Activated naive CD4-positive, alpha-beta T cell treated with Interleukin-2 at 50 U/mL for 16 hours (primary cell): ENCODE measurements at places on chromosomes 16 and 17.
A peak's percentile ranks its signal among the peaks of the same experiment; 100 is the strongest.

GRCh38 chr16:54098247-54098646, 188.3 kb downstream of the IRX3 start:
- DNase-seq: no peak

GRCh38 chr16:84545114-84545737, 40.8 kb upstream of the MEAK7 start:
- no peak for DNase-seq

DNA sequence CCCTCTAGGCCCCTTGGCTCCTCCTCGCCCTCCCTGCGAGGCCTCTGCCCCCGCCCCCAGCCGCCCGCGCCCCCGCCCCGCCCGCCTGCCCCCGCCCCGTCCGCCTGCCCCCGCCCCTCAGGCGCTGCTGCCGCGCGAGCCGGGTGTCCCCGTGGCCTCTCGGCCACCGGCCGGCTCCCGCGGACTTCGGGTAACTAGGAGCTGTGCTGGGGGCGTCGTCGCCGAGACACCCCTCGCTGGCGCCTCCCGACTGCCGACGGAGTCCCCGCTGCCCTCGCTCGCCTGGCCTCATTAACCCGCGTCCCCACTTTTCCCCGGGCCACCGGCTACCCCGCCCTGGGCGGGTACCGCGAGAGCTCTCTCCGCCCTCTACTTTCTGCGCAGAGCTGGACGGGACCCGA, at the start of gene TLCD1:
TLCD1 (minus strand) TSS at position 8 of the 401 bp plus-strand sequence. CDS start 136 bp downstream, outside the sequence.
- DNase-seq: peak; percentile 83

GRCh38 chr16:79897104-79897452, 296.5 kb upstream of the MAF start:
- no peak for DNase-seq

- DNase-seq: no peak
Measured at GRCh38 chr16:79211586-79211985, 389.0 kb downstream of the MAF start.

- no peak for DNase-seq
Measured at GRCh38 chr16:78277321-78278055, 178.0 kb downstream of the WWOX start.

DNA sequence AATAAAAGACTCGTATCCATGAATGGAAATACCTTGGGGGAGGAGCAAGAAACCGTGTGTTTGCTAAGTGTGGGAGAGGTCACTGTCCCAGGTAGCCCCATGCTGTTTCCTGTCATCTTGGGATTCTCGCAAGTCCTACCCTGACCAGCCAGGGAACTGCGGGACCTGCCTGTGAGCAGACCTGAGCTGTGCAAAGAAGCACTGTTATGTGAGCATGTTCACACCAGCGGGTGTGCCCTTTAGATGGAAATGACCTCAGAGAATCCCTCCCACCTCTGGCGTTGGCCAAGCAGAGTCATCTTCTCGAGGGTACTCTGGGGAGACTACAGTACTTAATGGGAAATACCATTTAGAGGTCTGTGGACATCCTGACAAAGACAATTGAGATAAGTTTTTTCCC, 127.0 kb upstream of the MON1B start:
- DNase-seq: no peak

DNA sequence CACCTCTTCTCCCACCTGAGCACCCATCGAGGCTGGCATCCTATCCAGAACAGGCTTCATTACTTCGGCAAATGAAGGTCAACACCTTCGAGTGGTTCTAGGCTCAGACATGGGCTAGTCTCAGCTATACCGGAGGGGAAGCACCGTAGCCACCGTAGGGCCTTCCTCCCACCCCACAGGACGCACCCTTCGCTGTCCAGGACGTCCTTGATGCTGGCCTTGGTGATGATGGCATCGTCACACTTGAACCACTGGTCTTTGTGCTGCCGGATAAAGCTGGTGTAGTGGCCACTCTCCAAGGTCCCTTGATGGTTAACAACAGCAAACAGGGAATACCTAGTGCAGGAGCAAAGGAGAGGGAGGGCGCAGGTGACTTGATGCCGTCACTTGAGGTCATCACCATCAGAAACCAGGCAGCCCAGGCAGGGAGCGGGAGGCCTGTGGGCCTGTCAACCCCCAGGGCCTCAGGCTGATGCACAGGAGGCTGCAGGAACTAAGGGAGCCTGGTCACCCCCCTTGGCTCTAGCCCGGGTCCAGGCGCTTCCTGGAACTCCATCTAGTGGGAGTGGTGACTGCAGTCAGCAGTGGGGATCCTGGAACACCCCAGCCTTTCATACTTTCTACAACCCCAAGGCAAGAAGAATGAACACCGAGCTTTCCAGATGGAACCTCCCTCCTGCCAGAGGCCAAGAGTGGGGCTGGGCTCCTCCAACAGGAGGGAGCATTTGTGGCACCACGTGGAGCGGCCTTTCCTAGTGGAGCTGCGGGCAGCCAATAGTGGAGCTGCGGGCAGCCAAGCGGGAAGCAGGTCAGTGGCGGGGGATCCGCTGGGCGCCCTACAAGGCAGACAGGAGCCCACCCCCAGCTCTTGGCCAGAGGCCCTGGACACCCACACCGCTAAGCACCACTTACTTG, 38.5 kb downstream of the USP22 start:
- no peak for DNase-seq

DNA sequence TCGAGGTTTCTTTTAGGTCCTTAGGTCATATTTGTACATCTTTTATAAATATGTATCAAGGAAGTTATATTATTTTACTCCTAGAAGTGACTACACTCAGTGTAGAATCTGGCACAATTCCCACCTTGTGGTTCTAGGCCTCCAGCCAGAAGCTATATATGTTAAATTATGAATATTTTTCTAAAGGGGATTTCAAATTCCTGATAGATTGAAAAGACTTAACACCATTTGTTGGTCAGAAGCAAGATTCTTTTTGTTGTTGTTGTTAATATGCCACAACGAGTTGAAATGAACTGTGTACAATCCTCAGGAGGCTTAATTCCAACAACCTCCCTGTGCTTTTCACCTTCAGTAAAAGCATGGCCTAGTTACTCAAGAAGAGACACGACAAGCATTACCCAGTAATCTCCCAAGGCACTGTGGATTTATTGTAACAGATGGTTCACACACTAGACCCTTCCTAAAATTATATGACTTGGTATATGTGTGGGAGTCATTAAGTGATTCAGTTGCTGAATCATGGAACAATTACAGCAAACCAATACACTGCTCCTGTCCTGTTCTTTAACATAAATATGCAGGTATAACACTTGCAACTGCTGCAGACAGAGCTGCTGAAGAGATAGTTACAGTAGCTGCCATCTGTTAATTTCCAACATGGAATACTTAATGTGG, 964.4 kb upstream of the GOT2 start:
- DNase-seq: no peak

GRCh38 chr17:35460354-35460851, 11.8 kb upstream of the SLFN13 start:
- DNase-seq: peak; percentile 46

DNA sequence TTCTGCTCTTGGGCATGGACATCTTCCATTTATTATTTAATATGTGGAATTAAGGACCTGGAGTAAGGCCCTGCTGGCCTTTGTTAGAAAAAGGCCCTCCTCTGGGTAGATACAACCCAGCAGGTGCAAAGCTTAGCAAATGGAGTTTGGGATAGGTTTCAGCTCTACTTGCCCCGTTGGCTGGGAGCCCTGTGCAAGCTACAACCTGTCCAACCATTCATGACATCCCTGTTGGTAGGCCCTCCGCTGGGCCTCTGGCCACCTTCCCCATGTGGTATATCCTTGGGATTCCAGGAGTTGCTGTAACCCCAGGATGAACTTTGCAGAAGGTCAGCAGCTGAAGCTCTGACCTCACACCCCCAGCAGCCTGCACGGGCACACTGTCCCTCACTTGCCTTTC, 6.4 kb downstream of the NGFR start:
- no peak for DNase-seq

DNA sequence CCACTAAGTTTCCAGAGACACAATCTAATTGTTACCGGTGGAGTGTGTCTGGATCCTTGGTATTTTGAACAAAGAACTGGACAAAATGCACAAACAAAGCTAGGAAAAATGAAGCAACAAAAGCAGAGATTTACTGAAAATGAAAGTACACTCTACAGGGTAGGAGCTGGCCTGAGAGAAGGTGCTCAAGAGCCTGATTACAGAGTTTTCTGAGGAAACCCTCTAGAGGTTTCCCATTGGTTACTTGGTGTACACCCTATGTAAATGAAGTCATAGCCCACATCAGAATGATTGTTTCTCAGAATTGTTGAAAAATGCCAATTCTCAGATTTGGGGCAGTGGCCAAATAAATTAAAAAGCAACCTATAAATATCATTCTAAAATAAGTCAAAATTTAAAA, 436.4 kb downstream of the KCNJ18 start:
- DNase-seq: no peak

DNA sequence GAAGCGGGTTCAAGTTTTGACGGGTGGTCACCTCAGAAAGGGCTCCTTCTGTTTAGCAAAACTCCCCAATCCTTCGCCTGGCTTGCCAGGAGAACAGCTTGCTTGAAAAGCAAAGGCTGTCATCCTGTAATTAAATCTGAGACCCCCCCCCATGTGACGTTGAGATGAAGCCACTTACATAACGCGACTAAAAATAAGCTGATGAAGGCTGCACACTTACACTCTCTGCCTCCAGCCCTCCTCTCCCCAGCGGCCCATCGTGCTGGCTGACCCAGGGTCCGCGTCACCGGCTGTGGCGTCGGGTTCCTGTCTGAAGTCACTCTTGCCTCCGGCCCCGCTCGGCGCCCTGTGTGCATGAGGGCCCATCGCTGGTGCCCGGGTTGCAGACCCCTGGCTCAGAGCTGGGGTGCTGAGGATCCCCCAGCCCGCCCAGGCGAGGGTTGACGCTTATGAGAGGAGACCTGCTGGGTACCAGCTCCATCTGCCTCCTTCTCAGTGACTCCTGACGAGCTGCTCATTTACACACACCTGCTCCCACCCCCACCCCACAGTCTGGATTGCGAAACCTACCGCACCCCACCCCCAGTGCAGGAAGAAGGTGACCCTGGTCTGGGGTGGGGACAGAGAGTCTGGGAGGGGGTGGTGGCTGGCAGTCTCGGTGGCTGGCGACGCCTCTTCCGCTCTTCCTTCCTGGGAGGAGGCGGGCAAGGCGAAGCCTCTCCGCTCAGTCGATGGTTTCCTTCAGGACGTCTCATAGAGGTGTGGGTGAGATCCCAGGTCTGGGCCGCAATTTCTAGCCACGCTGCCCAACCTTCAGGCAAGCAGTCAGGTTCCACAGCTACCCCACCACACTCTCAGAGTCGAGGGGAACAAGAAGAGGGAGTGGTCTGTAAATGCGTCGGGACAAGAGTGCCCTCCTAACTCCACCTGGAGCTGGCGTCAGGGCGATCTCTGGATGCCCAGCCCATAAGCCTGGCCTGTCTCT, 3.1 kb upstream of the BAIAP2 start:
- no peak for DNase-seq

- DNase-seq: no peak
Measured at GRCh38 chr16:50099957-50100648, 34.3 kb downstream of the HEATR3 start.

- DNase-seq: no peak
Measured at GRCh38 chr17:46785696-46786095, 32.8 kb downstream of the WNT3 start.

DNA sequence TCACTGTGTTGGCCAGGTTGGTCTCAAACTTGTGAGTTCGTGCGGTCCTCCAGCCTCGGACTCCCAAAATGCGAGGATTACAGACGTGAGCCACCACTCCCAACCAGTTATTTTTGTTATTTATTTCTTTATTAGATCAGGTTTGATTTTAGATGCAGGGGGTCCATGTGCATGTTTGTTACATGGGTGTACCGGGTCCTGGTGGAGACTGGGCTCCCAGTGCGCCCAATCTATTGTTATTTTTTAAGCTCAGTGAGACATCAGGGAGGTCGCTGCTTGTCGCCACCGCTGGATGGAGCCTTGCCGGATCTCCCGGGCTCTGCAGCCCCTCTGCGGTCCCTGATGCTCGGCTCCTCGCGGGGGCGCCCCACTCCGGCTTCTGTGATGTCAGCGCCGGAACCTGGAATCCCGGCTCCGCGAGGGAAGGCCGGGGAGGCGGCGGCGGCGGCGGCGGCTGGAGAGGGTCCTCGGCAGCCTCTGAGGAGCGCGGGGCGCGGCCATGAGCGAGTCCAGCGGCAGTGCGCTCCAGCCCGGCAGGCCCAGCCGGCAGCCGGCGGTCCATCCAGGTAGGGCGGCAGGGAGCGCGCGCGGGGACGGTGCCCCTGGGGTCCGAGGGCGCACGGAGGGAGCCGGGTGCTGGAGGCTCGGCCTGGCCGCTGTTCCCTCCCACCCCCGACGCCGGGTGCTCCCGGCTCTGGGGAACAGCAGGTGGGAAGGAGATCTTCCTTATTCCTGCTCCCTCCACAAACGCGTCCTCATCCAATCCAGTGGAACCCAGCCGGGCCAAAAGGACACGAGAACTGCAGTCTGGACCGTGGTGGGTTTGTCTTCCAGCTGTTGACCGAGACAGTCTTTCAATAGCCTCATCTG, at the start of gene TMC7:
TMC7 (plus strand) TSS at position 370 of the 870 bp plus-strand sequence; CDS start at position 500, 130 bp downstream.
- no peak for DNase-seq

DNA sequence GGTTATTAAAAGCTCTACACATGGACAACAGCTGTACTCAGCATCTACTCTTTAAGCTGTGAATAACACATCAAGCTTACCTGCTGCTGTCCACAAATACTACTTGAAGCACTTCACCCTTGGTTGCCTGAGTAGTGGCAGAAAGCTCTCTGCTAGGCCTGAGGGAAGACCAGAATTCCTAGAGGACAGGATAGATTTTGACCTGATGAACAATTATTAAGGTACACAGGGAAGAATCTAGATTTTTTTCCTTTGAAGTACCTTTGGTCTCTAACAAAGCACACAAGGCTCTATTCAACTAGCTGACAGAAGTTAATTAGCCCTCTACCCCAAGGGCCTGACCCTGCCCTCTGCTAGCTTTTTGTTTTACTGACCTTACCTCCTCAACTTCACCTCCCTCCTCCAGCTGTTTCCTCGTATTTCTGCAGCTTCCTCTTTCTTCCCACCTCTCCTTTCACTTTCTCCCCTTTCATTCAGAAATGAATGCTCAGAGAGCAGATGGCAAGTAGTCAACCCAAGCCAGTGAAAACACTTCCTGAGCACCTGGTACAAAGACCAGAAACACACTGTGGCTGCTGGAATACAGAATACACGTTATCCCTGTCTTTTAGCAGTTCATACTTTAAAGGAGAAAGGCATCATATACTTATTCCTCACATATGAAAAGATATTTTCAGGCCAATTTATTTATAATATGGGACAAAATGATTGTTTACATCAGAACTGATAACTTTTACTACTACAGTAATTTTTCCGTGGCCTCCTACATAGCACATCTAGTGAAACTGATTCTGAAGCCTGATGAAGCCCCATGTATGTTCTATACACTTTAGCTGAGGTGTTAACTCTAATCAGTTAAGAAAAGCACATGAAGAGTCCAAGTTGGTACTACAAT, 5.7 kb upstream of the VEZF1 start:
- DNase-seq: no peak

GRCh38 chr16:78494674-78495073, 395.2 kb downstream of the WWOX start:
- DNase-seq: no peak

DNA sequence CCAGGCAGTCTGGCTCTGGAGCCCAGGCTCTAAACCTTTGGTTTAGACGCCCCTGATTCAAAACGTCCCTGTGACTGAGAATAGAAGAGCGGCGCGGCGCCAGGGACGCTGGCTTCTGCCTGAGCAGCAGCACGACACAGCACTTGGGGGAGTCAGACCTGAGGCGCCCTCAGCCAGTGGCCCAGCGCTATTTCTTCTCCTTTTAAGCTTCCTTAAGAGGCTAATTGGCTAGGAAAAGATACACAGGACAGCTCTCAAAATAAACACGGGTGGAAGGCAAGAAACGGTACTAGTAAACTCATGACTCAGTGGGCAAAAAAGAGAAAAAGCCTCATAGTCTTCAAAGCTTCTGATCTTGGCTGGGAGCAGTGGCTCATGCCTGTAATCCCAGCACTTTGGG, 34.9 kb downstream of the GTF3C1 start:
- no peak for DNase-seq
